Occipital lobe (tissue), 3 donors: ENCODE measurements at places on chromosomes 2 and 18. TPM values are rescaled to one million over a fixed set of nuclear protein-coding genes. Genes with fewer than 3 reads are reported as not detected.

Gene TUBA3E
- total RNA-seq, result not detected

Gene TMEFF2
- total RNA-seq, result 50.4 TPM

Gene CRYGC
- not detected for total RNA-seq

Gene IL1B
- total RNA-seq, result 0.78 TPM

Gene SCN3A
- 315 TPM for total RNA-seq

Gene SSB
- 88.1 TPM for total RNA-seq

Gene TDRD15
- total RNA-seq, result 3.0 TPM

Gene SPP2
- total RNA-seq, result not detected

DNA sequence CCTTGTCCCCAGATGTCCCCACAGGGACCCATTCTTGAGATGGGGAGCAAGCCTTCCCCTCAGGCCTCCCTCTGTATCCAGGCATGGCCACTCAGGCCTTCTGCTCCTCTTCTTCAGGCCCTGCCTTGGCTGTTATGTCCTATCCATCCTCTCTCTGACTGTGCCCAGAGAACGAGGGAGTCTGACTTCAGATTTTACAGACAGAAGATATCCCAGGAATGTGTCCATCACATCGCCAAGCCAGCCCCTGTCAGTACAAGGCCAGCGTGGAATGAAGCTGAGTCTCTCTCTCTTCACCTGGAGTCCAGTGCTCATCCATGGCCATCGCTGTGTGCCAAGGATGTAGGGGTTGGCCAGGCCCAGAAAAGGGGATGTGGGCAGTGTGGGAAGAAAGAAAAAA lies 57.6 kb downstream of the SDC1 start:
- no peak for DNase-seq

DNA sequence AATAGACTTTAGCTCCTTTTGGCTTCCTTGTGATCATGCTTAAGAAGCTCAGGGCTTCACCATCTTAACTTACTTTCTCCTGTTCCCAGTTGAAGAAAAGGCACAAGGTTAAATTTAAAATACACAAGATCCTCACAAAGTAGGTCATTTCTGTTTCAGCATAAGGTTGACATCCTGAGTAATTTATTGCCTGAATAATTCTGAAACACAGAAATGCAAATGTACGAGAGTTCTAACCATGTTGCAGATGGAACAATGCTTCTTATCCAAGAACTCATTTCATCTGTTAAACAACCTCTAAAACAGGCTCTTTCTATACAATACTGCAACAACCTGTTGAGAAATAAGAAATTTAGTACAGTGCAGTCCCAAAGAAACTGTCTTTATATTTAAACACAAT lies 395.2 kb downstream of the BCL11A start:
- DNase-seq, result no peak

DNA sequence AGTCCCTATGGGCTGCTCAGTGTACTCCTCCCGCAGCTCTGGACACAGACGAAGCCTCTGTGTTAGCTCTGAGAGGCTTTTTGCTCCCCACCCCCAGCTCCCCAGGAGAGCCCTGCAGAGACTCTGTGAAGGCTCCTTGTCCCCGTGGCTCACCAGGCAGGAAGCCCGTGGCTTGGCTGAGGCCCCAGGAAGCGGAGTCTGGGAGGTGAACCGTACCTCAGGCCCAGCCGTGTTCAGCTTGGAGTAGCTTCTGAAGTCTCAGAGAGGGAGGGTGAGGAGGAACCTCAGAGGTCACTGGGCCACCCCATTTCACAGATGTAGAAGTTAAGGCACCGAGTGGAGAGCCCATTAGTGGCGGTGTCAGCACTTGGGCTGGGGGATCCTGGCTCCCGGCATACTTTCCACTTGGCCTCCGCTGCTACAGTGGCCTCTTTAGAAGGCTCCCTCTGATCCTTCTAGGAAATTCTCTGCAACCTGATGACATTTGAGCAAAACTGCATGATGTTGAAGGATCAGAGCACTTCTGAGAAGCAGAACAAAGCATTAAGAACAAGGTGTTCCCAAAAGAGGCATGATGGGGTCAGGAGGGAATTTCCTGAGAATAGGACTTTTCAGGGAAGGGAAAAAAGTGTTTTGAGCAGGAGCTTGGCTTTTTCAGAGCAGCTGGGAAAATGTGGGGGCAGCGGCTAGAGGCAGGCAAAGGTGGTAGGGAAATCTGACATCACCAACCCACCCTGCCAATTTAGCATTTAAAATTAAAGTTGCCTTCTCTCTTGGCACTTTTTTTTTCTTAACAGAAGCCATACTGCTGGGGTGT lies 79.1 kb downstream of the MCFD2 start:
- no peak for DNase-seq

GRCh38 chr2:22907330-22907729 lies 477.6 kb upstream of the KLHL29 start:
- DNase-seq, result no peak

DNA sequence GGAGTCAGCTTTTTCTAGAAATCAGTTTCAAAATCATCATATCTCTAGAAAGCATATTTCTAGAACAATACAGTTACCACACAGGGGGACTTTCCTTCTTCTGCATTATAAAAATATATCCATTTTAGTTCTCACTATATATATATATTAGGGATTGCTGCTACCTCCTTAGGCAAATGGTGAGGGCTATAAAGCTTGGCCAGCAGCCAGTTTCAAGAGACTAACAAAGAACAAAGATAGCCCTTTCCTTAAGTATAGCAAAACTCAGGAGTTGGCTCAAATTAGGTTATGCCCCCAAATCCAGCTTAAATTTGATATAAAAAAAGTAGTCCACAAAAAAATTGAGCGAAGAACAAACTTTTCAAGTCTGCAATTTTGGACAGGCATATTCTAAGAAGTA lies 70.0 kb downstream of the EIF2AK3 start:
- no peak for DNase-seq

DNA sequence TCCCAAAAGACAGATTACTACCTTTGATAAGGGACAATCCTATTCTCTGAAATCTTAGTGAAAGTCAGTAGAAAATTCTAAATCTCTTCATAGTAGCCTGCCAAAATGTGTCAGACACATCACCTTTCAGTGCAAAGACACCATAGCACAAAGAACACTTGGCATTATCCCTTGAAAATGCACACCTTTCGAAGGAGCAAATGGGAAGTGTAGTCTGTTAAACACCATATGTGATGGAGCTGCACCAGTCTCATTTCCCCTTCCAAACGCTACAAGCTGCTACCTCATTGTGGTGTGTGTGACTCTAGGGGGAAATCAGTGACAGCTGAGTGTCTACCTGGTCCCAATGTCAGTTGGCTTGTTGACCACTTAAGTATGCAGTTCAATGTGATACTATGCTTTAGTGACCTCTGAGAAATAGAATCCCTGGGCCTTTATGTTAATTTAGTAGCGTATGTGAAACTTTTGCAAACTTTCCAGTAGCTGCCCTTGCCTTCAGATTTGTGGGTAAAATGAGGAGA lies 551.7 kb downstream of the ARHGAP15 start:
- no peak for DNase-seq

DNA sequence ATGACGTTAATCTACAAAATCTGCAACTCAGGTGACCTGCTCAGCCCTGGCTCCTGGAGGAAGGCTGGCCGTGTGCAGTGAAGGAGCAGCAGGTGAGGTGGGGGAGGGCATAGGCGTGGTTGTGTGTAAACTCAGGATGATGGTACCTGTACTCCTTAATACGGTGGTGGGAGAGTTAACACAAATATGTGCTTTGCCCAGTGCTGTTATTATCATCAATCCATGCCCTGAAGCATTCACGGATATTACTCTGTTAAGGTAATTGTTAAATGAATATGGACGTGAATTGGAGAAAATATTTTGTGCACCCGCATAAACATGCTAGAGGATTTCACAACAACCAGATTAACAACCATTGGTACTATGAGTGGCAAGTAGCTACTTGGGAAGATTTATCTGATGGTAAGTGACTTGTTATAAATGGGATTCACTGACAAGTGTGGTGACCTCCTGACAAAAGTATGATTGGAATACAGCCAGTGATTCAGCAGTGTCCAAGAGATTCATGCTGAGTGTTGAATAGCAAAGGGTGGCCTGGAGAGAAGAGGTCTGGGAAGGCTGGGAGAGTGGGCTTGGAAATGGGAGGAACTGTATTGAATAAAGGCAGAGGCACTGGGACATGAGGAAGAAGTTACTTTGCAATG lies 194.1 kb downstream of the TPGS2 start:
- no peak for DNase-seq

DNA sequence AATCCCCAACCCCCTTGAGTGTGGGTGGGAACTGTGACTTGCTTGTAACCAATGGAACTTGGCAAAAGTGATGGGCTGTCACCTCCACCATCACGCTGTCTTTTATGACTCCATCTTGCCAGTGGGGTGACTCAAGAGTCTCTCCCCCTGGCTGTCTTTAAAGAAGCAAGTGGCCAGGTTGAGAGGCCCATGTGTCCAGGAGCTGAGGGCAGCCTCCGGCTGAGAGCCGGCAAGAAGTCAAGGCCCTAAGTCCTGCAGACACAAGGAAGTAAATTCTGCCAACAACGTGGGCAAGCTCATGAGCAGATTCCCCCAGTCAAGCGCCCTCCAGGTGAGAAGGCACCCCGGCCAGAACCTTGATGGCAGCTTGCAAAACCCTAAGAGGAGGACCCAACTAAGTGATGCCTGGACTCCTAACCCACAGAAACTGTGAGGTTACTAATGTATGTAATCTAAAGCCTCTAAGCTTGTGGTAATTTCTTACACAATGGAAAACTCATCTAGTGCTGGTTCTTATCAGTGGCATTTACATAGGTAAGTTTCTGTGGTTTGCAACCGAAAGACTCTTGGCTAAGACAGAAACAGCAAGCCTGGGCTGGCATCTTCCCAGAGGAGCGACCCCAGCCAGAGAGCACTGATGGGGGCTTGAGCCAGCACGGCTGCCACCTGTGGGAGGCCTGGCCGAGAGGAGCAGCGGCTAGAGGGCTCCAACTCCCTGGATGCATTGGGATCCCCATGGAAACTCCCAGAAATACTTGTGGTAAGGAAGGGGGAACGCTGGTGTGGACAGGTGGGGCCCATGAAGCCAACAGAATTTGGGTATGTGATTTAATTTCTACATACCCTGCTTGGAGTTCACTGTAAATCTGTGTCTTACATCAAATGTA lies 49.3 kb downstream of the CIB4 start:
- DNase-seq, result no peak

GRCh38 chr18:30684825-30685481 lies 357.6 kb downstream of the DSC3 start:
- DNase-seq, result no peak

DNA sequence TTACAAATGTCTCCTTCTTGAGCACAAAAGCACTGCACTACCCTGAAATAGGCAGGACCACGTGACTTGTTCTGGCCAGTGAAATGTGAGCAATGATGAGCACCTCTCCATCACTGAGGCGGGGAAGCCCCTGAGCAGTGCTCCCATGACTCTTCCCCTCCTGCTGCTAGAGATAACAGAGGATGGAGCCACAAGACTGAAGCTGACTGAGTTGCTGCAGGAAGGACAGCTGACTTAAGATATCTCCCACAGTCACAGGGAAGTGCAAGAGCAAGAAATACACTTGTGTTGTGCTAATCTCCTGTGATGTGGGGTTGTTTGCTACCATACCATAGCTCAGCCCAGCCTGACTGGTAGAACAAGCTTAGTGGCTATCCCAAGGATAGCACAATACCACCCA lies 38.7 kb downstream of the STK39 start:
- no peak for DNase-seq

DNA sequence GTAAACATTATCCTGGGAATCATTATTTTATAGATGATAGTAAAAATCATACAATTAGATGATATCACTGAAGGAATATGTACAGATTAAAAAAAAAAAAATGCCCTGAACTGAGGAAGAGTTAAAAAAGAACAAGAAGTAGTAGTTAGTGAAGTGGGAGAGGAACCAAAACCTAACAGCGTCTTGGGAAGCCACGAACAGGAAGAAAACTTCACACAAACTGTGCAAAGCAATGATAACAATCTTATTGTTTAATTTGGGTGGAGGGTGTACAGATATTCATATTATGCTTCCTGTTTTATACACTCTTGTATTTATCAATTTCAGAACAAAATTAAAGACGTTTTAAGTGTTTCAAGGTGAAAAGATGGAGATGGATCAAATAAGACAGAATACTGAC lies 3.5 kb downstream of the HEATR5B start:
- no peak for DNase-seq

DNA sequence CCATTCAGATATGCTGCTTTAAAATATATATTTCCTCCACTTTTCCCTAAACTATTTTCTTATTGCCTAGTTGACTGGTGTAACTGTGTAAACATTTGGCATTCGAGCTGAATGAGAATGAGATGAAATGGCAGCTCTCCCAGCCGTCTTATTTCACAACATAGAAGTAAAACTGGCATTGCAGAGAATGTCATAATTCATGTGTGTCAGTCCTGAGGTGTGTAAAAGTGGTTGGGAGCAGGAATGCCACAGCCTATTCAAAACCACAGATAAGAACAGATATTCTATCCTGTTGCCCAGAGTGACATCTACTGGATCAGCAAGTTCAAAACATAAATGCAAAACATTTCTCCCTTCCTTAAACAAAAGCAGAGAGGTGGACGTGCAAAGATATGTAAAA lies 565.5 kb upstream of the CHAC2 start:
- DNase-seq, result no peak

DNA sequence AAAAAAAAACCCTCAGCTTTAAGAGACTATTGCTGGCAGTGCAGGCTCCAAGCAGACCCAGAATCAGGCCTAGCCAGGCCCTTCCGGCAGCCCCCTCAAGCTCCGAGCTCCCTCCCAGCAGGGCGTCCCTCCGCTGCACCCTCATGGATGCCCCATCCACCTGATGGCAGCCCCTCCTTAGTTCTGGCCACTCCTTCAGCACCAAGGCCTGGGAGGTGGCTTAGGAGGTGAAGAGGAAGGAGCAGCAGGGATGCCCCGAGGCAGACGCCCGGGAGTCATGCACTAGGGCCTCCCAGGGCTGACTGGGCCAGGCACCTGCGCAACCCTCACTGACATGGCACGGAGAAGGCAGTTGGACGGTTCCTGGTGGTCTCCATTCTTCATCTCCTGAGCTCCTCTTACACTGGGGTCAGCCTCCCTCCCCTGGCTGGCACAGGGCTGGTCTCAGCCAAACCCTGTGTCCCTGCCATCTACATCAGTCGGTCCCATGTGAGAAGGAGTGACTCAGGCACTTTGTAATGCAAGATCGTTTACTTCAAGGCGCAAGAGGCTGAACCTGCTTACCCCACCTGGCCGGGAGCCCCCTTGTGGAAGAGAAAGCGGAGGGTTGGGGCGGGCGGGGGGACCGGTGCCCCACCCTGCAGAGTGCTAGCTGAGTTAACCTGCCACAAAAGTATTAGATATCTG lies 53.5 kb upstream of the ID2 start:
- DNase-seq, result no peak

DNA sequence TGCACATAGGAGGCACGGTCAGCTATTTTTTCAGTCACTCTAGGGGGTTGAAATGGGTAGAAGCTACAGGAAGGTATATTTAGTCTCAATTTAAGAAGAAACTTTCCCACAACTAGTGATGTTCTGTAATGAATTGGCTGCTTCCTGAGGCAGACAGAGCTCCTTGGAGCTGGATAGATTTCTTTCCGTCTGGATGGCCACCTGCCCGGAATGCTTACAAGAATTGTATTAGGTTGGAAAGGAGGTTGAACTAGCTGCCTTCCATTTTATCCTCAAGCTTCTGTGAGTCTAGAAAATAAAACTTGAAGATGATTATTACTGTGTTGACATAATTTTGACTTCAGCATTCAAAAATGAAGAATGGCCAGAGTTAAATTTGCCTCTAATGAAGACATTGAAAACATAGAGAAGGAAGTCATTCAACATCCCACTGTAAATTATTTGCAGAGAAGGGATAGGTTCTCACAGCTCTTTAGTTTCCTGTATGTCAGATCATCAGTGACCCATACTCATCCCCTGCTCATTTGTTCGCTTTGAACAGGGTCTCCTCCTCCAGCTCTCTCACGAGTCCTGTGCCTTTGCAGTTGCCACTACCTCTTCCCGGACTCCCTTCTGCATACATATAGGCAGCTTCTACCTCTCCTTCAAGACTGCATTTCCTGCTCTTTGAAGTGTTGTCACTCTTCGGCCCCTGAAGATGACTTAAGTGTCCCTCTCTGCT lies 88.8 kb downstream of the CRIM1 start:
- no peak for DNase-seq
